ENCODE measurements at places on chromosomes 11 and 22.

GRCh38 chr11:77821349-77821851 lies 456 bp downstream of the AAMDC start:
- DNase-seq = peak; percentile 35

DNA sequence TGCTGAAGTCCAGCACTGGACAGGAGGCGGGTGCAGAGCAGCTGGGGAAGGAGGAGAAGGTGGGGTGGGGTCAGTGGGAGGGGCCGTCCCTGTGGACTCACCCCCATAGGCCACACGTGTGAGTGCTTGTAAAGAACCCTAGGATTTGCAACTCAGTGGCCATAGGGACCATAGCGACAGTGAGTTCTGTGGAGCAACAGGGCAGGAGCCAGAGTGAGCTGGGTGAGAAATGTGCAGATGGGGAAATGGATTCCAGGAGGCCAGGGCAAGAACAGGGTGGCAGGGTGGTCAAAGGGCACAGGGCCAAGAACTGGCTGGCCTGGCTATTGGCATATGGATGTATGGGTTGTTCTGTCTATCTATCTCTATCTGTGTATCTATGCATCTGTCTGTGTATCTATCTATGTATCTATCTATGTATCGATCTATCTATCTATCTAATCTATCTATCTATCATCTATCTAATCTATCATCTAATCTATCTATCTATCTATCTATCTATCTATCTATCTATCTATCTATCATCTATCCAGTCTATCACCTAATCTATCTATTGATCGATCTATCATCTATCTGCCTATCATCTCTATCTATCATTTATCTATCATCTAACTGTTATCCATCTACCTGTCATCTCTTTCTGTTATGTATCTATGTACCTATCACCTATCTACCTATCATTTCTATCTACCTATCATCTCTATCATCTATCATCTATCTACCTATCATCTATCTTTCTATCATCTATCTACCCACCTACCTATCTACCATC lies 889.0 kb downstream of the TBC1D22A start:
- DNase-seq = no peak

GRCh38 chr11:124415356-124415923 lies 9.2 kb downstream of the OR8B4 start:
- DNase-seq = peak; percentile 72

DNA sequence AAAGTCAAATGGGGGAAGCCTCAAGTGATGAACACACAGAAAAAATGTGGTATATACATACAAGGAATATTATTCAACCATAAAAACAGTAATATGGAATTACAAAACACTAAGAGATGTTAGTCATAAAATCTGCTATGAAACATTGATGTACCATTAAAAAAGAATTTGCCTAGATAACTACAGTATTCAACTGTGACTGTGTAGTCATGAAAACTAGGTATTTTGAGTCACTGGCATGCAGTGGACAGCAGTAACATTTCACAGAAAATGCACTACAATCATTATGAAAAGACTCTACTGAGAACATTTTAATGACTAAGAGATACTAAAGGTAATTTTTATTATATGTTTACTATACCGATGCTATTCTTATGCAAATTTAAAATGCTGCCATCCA lies 11.7 kb downstream of the ZNF195 start:
- DNase-seq = no peak

- DNase-seq = no peak
Measured at GRCh38 chr11:91794146-91794545, 430.5 kb upstream of the FAT3 start.

DNA sequence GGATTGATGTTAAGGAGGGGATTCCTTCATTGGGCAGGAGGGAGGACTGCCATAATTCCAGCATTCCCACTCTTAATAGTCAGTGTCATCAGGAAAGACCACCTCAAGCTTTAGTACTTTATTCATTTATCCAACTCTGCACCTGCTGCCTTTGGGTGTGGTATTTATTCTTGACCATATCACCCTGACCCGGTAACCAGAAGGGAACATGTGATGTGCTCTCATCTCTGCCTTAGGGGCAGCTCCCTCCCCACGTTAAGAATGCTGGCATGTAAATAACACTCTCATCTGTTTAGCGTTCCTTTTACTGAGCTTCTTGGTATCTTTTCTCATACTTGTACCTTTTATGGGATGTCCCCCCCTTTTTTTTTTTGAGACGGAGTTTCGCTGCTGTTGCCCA lies 7.7 kb downstream of the CAT start:
- peak; percentile 70 for DNase-seq

DNA sequence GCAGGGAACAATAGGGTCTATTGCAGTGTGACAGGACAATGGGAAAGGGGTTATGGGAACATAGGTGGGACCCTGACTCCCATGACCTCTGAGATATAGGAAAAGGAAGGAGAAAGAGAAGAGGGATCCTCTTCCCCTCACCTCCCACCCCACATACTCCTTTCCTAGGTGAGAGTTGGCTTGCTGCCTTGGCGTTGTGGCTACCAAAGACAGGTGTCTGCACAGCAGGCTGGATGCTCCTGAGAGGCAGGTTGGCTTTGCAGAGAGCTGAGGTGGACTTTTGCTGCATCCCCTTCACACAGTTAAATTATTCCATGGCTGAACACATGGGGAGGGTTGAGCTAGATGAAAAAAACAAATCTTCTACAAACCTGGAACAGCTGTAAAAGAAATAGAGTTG lies 80.7 kb downstream of the SYT9 start:
- DNase-seq = no peak

- DNase-seq = no peak
Measured at GRCh38 chr11:65607614-65608426, 6.2 kb downstream of the MAP3K11 start.

DNA sequence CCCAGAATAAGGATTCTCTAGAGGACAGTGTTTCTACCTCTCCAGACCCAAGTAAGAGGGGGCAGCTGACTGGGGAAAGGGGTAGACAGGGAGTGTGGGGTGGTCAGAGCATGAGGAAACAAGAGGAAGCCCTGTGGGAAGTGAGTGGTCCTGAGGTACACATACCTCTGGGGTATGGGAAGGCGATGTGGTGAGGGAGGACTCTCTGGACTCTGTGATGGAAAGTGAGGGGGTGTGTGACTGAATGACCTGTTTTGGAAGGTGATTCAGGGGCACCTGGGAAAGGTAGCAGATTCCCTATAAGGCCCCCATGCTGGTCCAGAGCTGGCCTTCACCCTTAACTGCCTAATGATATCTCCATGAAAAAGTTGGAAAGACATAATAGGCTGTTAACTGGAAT lies 80.1 kb downstream of the DEPDC5 start:
- no peak for DNase-seq

- DNase-seq = no peak
Measured at GRCh38 chr22:23800297-23801237, 13.8 kb downstream of the SMARCB1 start.

DNA sequence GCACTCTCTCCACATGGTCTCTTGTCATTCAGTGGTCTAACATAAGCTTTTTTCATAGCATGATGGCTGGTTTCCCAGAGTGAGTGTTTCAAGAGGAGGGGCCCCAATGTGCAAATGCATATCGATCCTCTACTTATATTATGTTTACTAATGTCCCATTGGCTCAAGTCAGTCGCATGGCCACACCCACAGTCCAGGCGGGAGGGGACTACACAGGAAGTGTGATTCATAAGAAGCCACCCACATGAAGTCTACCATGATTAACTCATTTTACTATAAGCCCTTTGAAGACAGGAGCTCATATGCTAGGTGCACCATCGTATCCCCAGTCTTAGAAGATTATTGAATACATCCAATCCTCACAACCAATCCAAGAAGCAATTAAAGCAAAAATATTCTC lies 89.5 kb upstream of the ISX start:
- DNase-seq = no peak

DNA sequence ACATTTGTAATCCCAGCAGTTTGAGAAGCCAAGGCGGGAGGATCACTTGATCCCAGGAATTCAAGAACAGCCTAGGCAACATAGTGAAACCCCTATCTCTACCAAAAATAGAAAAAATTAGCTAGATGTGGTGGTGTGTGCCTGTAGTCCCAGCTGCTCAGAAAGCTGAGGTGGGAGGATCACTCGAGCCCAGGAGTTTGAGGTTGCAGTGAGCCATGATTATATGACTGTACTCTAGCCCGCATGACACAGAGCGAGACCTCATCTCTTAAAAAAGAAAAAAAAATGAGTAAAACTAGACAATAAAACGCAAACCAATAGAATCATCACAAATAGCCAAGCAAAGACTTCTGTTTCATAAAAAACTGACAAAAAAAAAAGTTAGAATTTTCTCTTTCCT lies 21.8 kb downstream of the NUCB2 start:
- DNase-seq = no peak

All from hematopoietic multipotent progenitor cell treated with erythropoietin and hydrocortisone succinate and interleukin-3 and kit ligand, for 4 days (in vitro differentiated cells).